A673 (cell line): ENCODE measurements at places on chromosomes 6 and 20.

DNA sequence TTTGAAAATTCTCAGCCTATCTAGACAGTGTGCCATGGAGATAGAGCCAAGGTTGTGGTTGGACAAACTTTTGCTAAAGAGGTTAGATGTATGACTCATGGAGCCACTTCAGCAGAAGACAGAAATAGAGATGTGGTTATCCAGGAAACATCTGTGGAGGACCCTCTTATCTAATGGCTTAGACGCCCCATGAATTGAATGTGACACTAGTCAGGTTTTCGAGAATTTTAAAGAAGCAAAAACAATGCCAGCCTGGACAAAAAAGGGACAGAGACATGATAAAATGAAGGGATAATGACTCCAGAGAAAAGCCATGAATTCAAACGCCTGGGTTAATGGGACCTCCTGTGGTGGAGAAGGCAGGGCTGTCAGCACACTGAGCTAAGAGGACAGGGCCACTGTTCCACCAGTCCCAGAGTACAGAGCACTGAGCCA lies 280.5 kb downstream of the CLVS2 start:
- DNase-seq: peak; percentile 81

- DNase-seq: peak; percentile 69
Measured at GRCh38 chr20:19692685-19693119, 65.4 kb upstream of the RIN2 start.

GRCh38 chr20:45211569-45212474 lies 5.0 kb downstream of the SEMG1 start:
- DNase-seq: no peak

DNA sequence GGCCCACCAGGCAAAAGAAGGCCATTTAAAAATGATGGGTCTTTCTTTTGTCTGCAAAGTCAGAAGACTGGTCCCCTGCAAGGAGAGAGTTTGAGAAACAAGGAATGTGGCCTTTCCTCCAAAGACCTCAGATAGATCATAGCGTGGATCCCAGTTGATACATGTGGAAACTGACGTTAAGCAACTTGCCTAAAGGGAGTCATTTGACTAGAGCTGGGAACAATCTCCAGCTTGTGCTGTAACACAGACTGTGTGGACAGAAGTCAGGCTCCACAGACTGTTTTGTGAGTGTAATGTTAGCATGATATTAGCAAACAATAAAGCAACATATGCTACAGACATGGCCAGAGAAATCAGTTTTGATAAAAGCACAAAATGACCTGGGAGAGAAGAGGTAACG lies 140.4 kb upstream of the CITED2 start:
- no peak for DNase-seq

GRCh38 chr6:81263531-81264168 lies 488.8 kb downstream of the TENT5A start:
- DNase-seq: no peak

DNA sequence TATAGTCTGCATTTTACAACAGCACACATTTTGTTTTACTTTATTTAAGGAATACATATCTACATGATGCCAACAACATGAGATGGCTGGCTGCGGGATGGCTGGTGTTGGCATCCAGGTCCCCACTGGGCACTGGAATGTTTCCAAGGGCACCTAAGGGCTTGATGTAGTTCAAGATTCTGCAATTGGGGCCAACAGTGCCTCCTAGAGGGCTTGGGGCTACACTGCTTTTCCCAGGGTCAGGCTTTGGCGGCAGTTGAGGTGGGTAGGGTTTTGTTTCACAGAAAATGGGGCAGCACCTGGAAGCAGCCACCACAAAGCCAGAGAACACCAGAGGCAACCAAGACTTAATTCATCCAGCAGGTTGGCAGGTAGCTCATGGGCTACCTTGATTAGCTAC lies 202.2 kb upstream of the PRND start:
- peak; percentile 56 for DNase-seq

- no peak for DNase-seq
Measured at GRCh38 chr6:34213772-34214171, 22.9 kb upstream of the HMGA1 start.

DNA sequence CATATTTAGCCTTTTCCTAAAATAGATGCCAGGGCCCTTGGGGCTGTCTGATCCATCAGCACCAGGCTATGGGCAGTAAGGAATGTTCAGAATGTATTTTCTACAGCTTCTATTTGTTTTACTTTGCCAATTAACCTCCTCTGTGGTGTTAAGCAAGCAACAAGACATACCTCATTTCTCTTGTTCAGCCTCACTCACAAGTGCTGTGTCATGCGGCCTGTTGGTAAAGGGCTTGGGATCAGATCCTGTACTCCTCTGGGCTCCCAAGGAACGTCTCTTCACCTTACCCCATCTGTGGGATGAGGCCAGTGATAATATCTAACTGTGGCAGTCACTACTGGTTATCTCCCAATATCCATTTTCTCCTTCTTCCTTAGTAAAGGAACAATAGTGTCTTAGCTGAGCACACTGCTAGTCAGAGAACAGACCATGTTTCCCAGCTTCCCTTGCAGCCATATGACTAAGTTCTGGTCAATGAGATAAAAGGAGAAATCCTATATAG lies 7.0 kb upstream of the DSTN start:
- DNase-seq: no peak

DNA sequence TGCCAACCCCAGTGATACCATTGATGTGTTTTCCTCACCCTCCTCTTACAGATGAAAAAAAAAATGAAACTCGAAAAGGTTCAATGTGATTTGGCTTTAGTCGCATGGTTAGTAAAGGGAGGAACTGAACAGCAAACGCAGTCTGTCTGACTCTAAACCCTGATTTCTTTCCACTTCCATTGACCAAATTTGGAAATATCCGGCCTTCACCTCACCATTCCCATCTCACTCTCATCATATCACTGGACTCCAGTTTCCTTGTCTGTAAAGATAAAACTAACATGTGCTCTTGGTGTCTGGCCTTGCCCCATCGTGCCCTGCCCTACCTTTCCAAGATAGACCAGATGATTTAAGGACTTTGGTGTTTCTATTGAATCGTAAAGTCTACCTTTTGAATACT lies 48.7 kb upstream of the ADGRF1 start:
- DNase-seq: no peak

- DNase-seq: no peak
Measured at GRCh38 chr6:81552644-81553043, 199.8 kb downstream of the TENT5A start.
